ENCODE measurements at places on chromosomes 7 and 10.

GRCh38 chr7:107758667-107759066 is 14.7 kb downstream of the CBLL1 start:
- DNase-seq, result no peak

DNA sequence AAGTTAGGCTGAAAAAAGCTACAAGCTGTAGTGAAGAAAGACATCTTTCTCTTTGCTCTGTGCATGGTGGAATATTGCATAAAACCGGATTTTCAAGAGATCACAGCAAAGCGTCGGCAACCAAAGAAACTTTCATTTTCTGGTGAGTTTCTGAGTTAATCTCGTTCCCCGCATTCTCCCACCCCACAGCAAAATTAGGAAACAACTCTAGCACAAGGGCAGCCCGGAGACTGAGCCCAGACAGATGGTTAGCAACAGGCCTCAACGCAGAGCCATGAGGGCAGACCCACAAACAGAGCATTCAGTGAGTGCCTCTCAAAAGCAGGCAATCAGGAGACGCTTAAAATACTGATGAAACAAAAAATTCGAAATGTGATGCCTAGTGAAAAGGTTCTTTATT is 396.1 kb upstream of the KLF6 start:
- no peak for DNase-seq

DNA sequence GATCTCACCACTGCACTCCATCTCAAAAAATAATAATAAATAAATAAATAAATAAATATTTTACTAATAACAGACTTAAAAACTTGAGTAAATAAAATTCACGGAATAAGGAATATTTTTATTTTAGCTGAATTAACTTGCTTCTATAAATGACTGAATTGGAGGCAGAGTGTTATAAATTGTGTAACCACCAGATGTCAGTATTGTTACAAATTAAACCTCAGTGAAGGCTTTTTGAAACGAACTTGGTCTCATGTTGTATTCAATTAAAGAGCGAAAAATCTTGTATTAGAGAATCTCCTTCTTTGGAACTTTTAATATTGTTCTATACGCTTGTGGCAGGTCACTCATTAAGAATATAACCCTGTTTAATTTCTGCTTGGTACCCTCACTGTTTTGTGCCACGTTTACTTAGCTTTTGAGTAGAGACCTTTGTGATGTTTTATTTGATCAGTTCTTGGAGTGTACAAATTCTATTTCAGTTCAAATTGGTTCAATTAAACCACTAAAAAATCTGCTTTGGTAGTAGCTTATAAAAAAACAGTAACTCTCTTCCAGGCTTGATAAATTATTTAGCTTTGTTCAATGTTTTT is 45.6 kb upstream of the SCIN start:
- DNase-seq, result no peak

DNA sequence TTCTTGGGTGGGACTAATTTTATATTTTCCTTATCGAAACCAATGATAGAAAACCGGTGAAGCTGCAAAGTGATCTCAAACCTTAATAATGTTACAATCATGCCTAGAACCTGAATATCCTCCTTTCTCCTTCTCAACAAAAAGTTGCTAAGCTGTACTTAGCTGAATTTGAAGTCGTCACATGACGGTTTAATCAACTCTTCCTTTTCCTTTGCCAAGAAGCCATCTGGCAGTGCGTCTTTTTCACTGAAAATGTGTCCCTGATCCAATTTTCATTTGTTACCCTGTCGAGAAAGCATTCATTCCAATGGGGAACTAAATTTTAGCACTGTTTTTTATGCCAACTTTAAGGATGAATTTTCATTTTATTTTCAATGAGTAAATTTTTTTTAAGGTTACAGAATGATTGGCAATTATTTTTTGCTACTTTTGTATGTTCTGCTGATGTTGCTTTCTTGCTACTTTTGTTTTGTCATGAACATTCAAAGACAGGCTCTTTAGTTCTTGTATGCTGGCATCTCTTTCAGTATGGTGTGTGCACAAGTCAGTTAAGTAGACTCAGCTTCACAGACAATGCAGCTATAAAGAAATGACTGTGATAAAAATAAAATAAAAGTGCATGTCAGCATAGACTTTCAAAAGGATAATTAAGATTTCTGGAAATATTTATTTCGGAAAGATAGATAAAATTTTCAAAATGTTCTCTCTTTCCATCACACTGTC is 980.0 kb downstream of the DNAJB9 start:
- DNase-seq, result no peak

DNA sequence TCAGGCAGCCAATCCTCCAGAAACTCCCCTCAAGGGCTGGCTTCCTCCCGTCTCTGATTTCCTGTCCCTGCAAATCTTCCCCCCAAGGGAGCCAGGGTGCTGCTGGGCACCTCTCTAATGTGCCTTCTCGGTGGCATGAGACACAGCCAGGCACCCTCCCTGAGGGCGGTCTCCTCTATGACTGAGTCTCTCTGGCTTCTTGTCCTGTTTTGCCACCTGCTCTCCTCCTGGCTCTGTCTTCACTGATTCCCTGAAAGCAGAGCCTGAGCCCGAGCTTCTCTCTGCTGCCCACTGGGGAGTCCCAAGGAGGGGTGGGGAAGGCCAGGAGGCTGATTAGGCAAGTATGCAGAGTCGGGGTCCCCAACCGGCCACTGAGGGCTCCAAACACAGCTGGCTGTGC is 60.4 kb upstream of the INSIG1 start:
- no peak for DNase-seq

DNA sequence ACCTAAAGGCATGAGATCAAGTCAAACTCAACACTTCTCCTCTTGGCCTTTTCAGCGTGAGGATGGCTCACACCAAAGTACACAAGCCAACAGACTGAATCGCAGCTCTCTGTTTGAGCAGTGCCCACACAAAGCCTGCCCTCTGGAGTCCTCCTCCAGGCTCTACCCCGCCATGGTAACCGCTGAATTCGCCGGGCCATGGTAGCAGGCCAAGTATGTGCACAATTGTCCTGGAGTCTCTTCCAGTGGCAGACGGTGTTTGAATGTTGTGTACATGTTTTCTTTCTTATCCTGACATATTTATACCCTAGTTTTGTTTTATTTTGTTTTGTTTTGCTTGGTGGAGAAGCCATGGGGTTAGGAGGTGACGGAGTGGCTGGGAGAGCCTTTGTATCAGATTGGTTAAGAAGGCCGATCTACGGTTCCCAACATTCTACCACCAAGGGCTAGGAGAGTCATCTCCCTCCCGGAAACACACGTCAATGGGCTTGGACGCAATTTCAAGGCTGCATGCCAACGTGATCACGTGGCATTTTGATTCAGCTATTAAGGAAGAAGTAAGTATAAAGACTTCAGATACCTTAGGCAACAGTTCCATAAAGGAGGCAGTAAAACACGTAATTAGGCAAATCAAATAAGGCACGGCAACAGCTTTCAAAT is 12.1 kb upstream of the SHH start:
- DNase-seq, result no peak

GRCh38 chr10:13527864-13528122 is 1.0 kb downstream of the BEND7 start:
- no peak for DNase-seq

- no peak for DNase-seq
Observed at GRCh38 chr7:70886547-70886946, 245.4 kb upstream of the GALNT17 start.

DNA sequence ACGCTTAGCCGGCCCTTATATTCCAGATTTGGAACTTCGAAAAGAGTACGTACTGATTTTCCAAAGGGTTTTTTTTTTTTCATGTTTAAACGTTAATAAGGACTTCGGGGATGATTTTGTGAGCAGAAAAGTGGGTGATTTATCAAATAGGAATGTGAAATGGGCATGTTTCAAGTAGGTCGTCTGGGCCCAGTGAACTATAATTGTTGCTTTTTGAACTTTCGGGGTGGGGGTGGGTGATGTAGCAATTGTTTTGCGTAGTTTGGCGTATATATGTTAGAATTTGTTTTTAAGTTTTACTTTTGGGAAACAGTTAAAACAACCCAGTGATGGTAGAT is 299 bp upstream of the PBLD start:
- DNase-seq, result no peak

DNA sequence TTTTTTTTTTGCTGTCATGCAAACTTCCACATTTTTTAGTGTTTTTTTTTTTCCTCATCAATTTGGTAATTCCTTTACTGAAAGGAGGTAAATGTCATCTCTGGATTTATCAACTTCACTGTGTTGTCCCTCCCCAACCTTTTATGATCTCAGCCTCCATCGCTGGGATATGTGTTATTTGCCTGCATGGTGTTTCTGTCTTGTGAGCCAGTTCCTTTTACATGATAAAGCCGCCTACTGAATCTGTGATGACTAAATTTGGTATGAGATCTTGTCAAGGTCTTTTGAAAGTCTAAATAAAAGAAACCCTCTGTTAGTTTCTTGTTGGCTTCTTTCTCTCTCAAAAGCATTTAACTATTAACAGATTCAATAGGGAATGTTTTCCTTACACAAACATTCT is 39.3 kb downstream of the TAS2R41 start:
- no peak for DNase-seq

DNA sequence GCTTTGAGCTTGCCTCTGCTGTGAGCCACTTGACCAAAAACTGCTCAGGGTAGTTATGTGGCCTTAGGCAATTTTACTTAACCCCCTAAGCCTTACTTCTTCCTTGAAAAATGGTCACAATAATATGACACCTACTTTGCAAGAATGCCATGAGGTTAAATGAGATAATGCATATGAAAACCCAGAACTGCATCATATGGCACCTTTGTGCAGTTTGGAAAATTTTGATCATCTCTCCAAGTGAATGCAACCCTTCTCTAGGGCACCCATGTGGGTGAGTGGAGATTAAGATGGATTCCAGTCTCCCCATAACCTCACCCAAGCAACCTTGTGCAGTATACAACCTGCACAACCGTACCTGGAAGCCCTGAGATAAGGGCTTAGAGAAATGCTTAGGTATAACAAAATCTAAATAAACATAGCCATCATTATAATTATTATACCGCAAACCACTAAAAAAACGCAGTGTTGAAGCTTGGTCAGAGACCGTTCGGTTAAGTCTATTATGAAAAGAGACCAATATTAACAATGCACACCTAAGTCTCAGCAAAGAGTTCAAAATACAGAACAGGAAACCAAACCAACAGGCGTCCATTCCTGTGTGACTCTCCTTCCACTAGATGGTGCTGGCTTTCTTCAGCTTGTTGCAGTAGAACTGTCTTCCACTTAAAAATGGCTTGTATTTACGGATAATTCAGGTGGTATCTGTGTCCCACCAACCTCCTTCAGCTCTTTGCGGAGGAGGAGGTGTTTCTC is 21.0 kb upstream of the ASB15 start:
- no peak for DNase-seq

- DNase-seq, result no peak
Observed at GRCh38 chr7:108114117-108114841, 15.9 kb downstream of the LAMB4 start.

DNA sequence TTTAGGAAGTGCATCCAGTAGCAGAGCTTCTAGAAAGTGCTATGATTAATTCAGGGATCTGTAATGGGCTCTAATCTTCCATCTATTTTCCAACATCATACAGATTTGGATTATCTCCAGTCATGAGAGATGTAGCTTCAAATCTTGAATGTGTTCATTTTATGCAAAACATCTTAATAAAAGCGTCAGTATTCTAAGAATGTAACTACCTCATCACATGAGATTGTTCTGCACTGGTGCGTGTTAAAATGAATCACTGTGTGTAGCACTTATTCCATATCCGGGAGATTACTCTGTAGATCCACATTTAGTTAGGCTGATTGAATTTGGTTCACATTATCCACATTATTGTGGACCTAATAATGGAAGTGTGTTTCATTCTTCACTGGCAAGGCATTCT is 344.9 kb upstream of the CHRM2 start:
- no peak for DNase-seq

DNA sequence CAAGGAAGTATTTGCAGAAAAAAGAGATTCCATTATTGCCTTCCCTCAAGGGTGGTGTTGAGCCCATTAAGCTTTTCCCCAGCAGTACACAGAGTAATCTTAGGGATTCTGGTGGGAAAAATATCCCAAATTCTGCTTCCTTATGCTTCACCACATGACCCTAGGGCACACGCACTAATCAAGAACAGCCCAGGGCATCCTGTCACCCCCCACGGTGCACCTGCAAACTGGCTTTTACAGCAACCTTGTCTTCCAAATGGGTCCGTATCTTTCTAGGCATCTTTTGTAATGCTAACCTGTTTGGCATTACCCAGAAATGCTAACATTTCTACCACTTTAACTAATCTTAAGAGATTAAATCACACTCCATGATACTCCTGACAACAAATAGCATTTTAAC is 926 bp upstream of the C7orf33 start:
- no peak for DNase-seq

- DNase-seq, result no peak
Observed at GRCh38 chr10:123970207-123970926, 78.8 kb upstream of the CPXM2 start.

DNA sequence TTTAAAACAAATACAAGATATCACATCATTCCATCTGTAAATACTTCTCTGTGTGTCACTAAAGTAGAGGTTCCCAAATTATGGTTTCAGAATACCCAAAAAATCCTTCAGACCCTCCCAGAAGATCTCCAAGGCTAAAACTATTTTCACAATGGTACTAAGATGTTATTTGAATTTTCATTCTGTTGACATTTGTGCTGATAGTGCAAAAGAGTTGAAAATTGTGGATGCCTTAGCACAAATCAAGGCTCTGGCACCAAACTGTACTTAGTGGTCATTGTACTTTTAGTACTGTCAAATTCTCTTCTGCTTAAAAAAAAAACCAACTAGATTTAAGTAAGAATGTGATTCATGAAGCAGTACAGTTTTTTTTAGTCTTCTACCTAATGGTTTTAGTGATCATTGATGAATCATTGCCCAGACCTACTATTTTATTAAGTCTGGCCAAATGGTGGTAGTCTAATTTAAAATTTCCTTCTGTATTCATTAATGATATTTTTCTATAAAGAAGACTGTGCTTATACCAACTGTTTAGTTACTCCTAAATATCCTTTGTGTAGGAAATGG is 50.5 kb downstream of the TPST1 start:
- DNase-seq, result no peak

DNA sequence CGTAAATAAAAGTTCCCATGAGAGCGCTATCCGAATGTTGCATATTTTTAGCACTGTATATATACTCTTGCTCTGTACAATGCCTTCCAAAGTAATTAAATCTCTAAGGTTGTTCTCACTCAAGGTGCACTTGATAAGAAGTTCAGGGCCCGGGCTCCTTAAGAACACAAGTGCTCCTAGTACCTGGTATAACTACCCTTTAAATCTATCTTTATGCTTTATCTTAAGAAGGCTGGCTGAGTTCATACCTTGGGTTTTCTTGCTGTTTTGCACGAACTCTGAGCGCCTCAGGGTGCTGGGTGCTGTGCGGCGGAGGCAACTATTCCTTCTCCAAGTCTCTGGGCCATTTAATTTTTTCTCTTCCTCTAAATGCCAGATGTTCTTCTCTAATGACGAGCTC is 80.4 kb downstream of the DNMBP start:
- no peak for DNase-seq

Data from SIG-M5 (cell line).